Heart right ventricle (tissue), 16 donors: ENCODE measurements at places on chromosomes 12 and 14.

GRCh38 chr14:22994762-22995275 lies 12.5 kb upstream of the AJUBA start:
- no peak for DNase-seq

DNA sequence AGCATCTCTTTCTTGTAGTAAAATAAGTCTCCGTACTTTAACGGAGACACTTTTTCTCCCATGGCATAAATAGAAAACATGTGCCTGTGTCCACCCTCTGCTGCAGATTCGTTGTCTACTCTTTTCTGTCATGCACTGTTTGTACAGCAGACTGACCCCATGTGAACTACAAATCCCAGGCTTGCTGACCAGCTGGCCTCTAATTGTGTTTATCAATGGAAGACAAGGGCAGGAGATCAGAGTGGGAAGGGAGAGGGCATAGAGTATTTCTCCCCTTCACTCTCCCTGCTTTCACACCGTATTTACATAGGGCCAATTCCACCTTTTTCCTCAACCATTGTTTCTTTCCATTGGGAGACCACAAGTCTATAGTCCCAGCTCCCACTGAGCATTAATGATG lies 31.0 kb upstream of the TMTC2 start:
- DNase-seq: no peak

GRCh38 chr14:94102768-94103482 lies 7.6 kb upstream of the IFI27 start:
- no peak for DNase-seq

GRCh38 chr12:2783936-2784600 lies 10.7 kb upstream of the FKBP4 start:
- DNase-seq: peak; percentile 74

DNA sequence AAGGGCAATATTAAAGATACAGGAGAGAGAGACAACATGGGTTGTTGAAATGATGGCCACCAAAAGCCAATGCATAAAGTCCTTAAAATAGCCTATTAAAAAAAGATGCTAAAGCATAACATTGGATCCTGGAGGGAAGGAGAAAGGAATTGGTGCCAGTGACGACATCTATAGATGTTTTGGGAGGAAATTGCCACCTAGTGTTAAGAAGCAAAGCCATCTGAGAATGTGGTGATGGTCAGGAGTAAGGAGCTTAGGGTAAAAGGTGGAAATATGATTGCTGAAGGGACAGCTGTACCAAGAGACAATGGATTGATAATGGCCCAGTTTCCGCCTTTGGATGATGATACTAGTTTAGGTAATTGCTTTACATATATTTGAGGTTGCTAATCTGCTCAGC lies 85.1 kb downstream of the TMEM30B start:
- no peak for DNase-seq

GRCh38 chr12:14442221-14442881 lies 76.9 kb downstream of the ATF7IP start:
- DNase-seq: no peak

DNA sequence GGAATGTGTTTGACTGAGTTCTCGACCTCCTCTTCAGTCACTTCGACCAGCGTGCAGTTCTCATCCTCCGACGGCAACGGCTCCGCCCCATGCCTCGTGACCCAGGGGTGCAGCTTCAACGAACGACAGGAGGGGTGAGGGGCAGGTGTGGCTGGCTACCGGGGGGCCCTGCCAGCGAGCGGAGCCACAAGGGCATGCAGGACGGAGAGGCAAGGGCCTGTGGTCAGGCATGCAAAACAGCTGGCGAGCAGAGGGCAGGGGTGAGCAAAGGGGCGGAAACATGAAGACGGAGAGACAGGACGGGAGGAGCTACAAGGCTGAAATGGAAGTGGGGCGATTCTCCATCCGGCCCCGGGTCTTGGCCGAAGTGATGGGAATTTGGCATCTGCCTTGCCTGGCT lies 38.7 kb downstream of the P2RX4 start:
- no peak for DNase-seq

DNA sequence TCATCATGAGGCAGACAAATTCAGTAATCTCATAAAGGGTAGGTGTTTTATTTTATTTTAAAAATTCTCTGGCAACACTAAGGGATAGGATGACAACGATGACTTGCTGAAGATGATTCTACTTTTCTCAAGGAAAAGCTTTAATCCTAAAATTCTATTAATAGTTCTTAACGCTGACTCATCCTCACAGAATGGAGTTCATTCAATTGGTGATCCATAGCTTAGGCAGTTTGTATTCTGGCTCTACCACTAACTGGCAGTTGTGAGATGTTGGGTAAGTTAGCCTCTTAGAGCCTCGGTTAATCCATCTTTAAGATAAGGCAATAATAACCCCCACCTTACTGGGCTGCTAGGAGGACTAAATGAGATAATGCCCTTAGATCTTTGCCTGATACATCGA lies 116.3 kb downstream of the RTN1 start:
- DNase-seq: no peak

DNA sequence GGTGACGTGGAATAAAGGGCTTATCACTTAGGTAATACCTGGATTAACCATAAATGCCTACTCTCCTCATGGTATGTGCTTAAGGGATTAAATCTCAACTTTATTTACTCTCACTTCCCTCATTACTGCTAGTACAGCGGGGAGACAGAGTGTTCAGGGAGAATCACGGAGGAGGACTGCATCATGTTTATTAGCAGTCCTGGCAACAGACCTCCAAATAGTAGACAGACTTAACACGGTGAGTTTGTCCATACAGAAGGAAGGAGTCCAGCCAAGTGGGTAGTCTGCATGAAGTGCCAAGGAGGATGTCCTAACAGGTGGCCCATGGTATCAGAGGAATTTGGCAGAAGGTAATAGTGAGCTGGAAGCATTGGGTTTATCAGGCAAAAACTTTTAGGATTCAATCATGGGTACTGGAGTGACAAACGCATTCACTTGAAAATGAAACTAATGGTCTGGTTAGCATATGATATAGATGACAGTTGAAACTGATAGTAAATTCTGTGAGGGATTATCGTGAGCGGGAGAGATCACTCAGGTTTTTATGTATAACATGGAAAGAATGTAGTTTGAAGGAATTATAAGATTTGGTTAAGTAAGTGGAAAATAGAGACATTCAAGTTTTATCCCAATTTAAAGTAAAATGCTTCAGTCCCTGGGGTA lies 471.8 kb downstream of the TMEM117 start:
- no peak for DNase-seq

DNA sequence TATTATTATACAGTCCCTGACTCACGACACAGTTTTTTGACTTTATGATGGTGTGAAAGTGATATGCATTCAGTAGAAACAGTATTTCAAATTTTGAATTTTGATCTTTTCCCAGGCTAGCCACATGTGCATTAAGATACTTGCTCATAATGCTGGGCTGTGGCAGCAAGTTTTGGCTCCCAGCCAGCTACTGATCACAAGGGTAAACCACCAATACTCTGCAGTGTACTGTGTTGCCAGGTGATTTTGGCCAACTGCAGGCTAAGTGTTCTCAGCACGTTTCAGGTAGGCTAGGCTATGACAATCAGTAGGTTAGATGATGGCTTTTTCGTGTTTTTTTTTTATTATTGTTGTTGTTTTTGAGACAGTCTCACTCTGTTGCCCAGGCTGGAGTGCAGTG lies 69.4 kb upstream of the ACTN1 start:
- DNase-seq: no peak

GRCh38 chr12:70255311-70255710 lies 12.1 kb downstream of the CNOT2 start:
- no peak for DNase-seq

DNA sequence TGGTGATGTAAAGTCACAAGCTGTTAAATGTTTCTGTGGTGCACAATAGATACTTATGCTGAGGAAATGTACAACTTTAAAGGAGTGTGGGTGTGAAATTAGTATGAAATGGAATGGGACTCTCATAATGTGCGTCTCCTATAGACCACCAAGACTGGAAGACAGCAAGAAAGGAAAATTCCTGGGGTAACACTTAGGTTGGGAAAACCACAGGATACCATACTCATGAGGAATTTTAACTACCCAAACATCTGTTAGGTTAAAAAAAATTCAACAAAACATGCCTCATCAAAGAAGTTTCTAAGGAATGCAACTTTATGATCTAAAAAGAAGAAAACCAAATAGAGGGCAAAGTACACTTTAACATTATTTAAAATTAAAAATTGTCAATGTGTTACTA lies 113.7 kb upstream of the MYF6 start:
- no peak for DNase-seq

DNA sequence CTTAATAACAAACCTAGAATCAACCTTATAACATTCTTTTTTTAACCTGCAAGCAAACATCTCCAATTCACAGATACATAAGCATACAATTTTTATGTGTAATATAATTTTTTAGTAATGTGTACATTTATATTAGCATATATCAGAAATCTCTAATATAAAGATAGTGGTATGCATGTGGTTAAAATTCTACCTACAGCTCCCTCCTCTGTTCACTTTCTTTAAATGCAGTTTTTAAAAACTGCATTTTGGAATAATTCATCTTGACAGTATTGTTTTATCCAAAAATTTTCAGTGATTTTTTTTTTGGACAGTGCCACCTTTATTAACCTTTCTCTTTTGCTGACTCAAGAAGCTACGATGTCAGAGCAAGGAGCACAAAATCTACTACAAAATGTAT lies 13.2 kb upstream of the RXYLT1 start:
- DNase-seq: no peak

GRCh38 chr12:117968826-117969659 lies at the start of gene KSR2:
Gene KSR2, minus strand, starts transcription at chr12:117968990. Its CDS starts 735 bp downstream, at chr12:117968255.
- DNase-seq: no peak

DNA sequence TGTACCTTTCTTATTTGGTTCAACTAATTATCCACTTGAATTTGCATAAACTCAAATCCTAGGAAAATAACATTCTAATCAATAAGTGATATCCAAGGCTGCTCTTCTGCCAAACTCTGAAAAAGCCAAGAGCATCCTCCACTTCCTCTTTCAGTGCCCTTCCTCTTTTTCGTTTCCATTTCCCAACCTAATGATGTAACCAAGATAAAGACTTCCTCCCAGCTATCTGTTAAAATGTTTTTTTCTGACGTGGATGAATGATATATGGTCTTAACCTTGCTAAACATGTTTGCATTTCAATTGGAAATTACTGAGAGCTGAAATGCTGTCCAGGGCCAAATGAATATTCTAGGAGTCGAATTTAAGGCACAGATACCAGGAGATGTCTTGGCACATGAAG lies 459.5 kb upstream of the PDE3A start:
- DNase-seq: no peak

- DNase-seq: no peak
These were observed 393.5 kb downstream of the PCNX1 start for GRCh38 chr14:71300566-71301330.

GRCh38 chr14:69316449-69317101 lies 56.6 kb downstream of the GALNT16 start:
- DNase-seq: no peak

DNA sequence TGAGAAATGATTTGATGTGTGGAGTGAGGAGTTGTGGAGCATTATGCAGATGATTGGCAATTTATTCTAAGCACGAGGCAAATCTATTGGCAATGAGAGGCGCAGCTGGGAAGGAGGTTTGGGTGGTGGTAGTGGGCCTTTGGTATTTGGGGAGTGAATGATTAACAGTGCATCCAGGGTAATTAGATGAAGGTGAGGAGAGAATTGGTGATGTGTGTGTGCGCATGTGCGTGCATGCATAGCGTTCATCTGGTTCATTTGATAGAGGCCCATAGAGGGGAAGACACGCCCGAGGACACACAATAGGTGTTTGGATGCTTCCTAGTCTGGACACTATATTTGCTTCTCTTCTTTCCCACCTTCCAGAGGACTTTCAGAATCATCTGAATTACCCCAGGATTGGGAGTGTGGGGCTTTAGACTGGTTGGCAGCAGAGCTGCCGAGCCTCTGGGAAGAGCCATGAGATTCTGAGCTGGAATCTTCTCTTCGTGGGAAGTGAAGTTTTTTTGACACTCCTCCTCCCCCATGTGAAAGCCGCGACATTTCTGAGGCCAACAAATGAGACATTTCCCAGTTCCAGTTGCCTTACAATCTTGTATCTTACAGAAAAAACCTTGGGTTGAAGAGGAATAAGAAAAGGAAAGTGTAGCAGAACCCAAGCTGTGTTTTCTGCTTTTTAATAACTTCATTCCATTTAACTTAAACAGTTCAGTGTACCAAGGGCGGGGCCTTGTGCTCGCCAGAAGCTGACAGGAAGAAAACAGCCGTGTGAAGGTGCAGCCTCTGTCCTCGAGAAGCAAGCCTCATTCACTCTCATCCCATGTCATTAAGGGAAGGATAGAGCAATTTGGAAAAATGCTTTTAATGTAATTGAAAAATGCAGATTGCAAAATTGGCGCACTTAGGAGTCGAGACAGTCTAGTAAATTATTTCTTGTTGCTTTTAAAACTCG lies 65.2 kb downstream of the SLC25A47 start:
- no peak for DNase-seq

DNA sequence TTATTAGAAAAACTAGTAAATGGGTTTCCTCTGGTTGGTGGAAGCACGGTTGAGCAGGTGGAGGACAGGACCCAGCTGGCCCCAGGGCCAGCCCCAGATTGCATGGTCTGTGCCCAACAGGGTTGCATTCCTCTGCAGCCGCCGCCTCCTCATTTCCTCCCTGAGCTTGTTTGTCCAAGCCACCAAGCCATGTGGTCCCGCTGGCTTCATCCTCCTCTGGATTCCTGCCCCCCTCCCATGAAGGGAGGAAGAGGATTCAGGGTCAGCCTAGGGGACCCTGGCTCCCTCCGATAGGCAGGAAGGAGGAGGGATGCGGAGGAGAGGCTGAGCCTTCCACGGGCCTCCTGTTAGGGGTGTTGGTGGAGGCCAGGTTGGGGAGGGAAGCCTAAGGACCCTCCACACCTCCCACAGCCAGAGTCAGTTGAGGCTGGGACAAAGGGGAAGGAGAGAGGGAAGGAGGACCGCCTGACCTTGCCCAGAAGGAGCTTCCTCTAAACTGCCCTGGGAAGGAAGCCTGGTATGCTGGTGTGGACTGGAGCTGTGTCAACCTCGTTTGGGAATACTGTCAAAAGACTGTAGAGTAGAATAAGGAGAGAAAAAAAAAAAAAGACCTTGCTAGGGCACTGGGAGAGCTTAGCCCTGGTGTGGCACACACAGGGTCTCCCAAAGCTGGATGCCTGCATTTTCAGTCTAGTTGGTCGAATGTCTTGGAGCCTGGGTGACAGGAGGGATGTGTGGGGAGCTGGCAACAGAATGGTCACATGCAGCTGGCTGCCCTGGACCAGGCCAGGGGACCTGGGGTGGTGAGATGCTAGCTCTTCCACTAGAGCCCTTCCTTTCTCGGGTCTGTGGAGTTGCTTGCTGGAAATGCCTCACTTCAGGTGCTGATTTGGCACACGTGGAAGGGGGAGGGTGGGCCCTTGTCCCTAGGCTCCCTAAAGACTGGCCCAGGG lies 42.4 kb downstream of the PLEKHG3 start:
- no peak for DNase-seq
